Endodermal cell (in vitro differentiated cells): ENCODE measurements at places on chromosomes 16 and 17.
A peak's percentile ranks its signal among the peaks of the same experiment; 100 is the strongest.

DNA sequence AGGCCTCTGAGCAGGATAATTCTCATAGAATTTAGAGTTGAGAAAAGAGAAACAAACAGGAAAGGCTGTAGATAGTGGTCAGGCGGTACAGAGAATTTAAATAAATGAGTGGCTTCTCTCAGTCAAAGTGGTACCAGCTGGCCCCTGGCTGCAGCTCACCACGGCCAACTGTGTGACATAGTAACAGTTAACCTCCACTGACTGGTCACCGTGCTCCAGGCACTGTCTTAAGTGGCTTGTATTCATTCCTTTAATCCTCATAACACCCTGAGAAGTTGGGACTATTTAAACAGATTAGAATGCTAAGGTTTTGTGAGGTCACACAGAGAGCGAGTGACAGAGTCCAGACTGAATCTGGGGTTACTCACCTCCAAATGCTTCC lies 108.9 kb downstream of the GNAO1 start:
- no peak for DNase-seq

DNA sequence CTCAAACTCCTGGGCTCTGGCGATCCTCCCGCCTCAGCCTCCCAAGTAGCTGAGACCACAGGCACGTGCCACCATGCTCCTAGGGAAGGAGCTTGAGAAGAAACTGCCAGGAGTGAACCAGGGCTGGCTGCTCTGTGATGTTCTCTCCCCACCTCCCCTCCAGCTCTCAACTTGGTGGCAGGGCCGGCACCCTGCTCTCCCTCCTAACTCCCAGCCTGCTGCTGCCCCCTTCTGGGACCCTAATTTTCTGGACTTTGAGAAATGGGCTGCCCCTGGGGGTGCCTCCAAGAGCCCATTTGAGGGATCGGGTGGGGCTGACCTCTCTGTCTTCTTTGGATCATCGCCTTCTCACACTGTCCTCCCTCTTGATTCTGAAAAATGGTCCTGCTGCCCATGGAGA lies 14.9 kb upstream of the STAT3 start:
- DNase-seq: peak; percentile 89

DNA sequence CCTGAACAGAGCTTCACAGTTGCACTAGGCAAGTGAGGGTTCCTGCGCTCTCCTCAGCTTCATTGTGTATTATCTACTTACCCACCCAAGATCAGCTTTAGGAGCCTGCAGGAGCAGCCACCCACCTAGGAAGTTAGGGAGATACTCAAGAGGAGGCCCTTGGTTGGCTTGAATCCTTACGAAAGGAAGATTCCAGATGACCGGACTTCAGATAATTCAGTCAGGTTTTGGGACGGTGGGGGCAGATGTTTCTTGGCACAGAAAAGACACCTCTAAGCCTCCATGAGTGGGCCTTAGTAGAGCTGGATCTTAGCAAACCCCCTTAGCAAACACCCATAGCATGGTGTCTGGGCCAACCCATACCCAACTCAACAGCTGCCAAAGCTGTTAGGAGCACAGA lies 2.4 kb upstream of the CBFB start:
- no peak for DNase-seq

- DNase-seq: peak; percentile 90
These were observed 3.3 kb upstream of the COG1 start for GRCh38 chr17:73189417-73190099.

DNA sequence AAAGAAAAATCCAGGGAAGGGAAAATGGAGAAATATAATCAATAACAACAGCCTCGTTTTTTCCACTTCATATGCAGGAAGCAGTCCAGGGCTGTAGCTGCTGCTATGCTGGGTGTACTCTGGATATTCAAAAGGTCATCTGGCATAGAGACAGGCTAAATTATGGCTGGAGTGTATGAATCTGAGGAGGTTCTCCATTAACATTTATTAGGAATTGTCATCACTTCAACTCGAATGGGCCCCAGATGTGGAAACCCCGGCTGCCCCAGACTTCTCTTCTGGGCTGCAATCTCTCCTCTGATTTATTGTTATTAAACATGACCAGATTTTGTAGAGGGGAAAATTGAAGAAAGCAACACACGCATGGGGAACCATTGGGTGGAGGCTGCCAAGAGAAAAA lies 33.5 kb upstream of the SKAP1 start:
- no peak for DNase-seq

GRCh38 chr16:29644338-29644857 lies 18.6 kb upstream of the SPN start:
- no peak for DNase-seq

DNA sequence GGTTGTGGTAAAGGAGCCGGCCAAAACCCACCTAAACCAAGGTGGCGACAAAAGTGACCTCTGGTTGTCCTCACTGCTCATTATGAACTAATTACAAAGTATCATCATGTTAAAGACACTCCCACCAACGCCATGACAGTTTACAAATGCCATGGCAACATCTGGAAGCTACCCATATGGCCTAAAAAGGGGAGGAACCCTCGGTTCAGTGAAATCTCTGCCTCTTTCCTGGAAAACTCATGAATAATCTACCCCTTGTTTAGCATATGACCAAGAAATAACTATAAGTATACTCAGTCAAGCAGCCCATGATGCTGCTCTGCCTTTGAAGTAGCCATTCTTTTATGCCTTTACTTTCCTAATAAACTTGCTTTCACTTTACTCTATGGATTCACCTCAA lies 72.2 kb downstream of the CYLD start:
- no peak for DNase-seq

GRCh38 chr17:38352245-38353085 lies 821 bp downstream of the SOCS7 start:
- peak; percentile 88 for DNase-seq

DNA sequence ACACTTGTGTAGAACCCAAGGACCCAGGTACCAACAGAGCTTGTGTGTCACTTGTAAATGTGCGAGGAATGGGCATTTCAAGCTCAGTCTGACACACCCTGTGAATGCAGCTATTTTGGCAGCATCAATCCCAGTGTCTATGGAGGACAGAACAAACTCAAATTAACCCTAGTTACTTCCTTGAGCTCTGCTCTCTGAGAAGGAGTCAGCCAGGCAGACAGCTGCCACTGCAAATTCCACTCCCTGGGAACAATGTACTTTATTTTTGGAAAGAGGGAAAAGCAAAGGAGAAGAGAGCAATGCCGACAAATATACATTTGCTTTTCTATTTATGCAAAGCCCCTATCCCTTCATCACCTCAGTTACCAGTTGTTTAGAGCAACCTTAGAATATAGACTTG lies 48.4 kb upstream of the NOG start:
- DNase-seq: no peak

DNA sequence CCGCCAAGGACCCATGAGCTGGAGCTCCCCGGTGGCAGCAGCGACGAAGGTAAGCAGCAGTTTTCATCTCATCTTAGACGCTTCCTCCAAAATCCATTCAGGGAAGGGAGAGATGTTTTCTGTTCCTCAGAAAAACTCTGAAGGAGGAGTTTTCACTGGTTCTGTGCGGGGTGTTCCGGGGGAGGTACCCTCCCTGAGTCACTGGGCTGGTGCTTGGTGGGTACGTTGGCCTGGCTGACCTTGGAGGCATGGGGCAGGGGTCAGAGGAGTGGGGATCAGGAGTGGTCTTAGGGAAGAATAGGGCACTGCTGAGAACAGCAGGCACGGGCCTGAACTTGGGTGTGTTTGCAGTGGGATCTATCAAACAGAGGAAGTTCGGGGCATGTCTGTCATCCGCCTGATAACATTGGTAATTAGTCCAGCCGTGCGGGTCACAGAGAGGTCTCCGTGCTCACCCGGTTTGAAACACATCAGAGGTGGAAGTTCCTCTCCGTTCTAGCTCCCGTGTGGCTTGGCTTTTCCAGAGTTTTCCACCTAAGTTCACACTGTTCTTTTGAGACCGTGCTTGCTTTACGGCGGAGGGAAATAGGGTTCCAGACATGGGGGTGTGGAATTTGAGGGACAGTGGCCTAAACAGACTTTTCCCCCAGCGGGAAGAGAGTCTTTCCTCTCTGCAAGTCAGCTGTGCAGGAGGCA lies 59.6 kb upstream of the CIBAR2 start:
- DNase-seq: no peak

DNA sequence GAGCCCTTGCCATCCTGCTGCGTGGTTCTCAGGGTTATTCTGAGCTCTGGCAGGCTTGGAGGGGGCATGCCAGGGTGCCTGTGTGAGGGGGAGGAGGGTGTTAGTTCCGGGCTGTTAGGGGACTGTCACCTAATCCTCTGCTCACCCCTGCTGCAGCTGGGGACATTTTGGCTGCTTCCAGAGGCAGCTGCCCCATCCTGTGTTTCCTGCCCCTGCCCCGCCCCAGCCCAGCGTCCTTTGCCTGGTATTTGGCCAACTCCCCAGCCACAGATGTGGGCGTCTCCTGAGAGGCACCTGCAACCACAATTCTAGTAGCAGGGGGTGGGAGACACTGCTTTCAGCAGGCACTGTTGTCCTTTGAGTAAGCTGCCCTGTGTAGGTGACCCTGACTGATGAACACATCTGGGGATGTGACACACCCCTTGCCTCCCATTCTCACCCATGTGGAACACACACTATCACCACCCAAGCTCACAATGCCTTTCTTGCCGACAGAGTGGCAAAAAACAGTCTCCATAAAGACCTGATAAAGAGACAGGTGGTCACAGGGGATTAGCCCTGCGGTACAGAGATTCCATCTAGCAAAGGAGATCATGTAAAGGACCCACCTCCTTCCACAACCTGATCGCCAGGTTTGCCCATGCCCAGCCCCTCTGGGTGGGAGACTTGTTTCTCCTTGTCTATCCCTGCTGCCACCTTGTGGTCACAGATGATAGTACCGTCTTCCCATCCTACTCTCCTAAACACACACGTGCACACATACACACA lies at the start of gene CHRNE:
CHRNE (minus strand) TSS at position 48 of the 768 bp plus-strand sequence; CDS start at position 13, 35 bp downstream.
- peak; percentile 97 for DNase-seq

- no peak for DNase-seq
These were observed 2.7 kb downstream of the CDH15 start for GRCh38 chr16:89174055-89174827.

GRCh38 chr16:12781777-12782176 lies 21.9 kb downstream of the CPPED1 start:
- no peak for DNase-seq

GRCh38 chr17:64420143-64420670 lies 28.7 kb upstream of the MILR1 start:
- peak; percentile 73 for DNase-seq

GRCh38 chr17:5888811-5889210 lies 181.4 kb upstream of the WSCD1 start:
- peak; percentile 23 for DNase-seq

- DNase-seq: no peak
These were observed 122.0 kb upstream of the AXIN2 start for GRCh38 chr17:65683428-65683827.

GRCh38 chr17:10843811-10844210 lies 5.9 kb upstream of the PIRT start:
- DNase-seq: peak; percentile 72

DNA sequence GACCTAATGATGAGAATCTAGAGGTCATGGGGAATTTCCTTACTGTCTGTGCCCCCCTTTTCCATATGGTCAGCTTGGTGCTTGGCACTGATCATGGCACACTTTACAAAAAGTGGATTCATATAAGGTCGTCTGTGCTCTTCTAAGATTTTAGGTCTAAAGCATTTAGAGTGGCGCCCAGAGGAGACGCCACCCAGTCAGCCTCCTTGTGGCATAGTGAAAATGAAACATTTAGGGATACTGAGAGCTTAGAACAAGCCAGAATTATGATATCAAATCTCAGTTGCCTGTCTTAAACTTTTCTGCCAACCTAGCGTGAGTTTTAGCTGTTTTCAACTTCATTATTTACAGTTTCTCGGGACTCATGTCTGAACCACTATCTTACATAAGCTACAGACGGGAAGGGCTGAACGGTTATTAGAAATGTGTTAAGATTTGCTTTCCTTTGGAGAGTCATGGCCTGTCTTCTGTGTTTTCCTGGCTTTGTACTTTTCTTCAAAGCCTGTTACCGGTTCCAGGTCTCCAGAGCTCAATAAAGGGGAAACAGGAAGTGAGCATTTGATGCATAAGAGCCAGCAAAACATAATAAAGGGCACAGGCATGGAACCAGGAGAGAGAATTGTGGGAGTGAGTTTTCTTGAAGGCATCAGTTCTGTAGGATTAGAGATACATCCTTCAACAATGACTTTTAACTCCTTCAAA lies 13.7 kb downstream of the ZNRF1 start:
- no peak for DNase-seq

DNA sequence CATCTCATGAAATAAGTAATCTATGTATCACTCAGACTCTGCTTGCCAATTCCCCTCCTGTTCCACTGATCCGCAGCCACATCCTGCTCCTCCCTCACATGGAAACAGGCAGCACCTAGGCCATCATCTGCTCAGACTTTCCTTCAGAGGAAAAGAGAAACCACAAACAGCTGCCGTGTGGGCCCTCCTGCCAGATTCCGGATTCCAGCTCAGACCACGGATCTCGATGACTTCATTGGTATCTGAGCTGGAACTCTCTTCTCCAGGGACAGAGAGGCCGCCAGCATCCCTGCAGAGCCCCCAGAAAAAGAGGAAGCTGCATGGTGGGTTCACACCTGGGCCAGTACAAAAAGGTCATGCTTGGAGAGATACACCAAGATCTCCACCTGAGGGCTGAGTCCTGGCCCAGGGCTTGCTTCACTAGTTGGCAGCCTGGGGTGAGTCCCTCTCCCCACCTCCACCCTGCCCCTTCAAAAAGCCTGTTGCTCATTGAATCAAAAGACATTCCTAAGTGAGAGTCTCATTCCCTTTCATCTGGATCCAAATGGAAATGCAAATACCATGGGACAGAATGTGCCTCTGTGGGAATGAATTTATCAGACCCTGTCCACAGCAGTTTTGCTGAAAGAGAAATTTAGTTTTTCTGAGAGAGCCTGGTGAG lies 47.2 kb downstream of the HOXB1 start:
- peak; percentile 72 for DNase-seq
